ENCODE measurements at places on chromosomes 2 and 18.

DNA sequence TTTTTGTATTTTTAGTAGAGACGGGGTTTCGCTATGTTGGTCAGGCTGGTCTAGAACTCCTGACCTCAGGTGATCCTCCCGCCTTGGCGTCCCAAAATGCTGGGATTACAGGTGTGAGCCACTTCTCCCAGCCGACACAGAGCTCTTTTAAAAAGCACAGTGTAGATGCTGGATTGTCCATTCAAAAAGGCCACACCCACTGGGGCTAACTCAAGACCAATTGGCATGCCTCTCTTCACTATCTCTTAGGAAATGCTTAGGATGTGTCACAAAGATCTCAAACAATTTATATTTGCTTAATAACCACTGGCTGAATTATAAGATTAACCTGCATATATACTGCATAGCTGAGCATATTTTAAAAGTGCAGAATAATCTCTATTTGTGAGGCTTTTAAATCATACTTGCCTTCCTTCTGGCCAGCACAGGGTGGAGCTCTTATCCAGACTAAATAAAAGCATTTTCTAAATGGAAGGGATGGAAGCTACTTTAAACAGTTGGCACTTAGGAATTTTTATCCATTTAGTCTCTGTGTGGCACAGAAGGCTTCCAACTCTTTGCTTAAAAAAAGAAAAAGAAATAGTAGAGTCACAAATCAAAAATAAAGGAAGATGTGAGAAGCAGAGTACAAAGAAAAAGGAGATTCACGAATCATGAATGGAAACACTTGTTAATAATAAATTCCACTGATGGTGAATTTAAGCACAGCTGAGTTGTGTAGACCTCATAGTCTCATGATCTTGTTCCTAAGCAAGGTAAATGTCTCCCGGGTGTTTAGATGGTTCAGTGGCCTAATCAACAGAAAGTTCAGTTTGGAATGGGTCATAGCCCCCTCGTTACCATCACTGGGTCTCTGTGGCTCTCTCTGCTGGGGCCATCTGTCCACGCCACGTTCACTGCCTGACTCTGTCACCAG lies 22.4 kb downstream of the CRYGD start:
- DNase-seq: peak; percentile 47

DNA sequence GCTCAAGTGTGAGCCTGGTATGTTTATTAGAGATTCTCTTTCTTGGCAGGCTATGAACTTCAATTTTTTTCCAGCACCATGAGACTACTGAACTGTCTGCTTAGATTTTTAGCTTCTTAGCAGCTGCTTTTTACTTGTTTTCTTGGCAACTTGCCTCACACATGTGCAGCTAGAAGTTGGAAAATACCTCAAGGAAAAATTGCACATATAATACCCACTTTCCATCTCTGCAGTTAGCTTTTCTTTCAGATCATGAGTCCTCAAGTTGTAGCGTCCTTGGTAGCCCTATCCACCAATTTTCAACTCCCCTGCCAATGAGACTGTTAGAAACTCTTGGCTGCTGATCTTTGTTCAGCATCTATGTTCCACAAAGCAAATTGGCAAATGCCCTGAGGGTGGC lies 302.1 kb downstream of the HRH4 start:
- DNase-seq: peak; percentile 31

- no peak for DNase-seq
These were observed 203.3 kb upstream of the SPOPL start for GRCh38 chr2:138298120-138298814.

DNA sequence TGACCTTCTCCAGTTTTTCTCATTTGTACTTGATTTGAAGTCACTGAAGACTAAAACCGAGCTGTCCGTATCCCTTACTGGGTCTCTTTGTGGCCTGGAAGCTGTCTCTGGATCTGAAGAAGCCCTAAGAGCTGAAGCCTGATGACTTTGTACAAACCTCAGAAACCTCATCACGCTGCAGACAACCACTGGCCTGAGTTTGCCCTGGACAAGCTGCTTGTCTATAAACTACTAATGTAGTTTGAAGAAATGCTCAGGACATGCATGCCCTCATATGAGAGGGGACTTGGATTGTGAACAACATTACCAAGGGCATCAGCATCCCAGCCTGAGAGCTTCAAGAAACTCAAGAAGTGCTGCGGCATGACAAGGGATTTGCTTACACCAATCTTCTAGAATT lies 79.3 kb upstream of the CBLN2 start:
- DNase-seq: no peak

- DNase-seq: no peak
These were observed 116.5 kb upstream of the REG3G start for GRCh38 chr2:78908973-78909372.

GRCh38 chr18:25453556-25454269 lies 101.7 kb upstream of the ZNF521 start:
- peak; percentile 80 for DNase-seq

- peak; percentile 66 for DNase-seq
These were observed 207.2 kb downstream of the LRP1B start for GRCh38 chr2:141923657-141924056.

DNA sequence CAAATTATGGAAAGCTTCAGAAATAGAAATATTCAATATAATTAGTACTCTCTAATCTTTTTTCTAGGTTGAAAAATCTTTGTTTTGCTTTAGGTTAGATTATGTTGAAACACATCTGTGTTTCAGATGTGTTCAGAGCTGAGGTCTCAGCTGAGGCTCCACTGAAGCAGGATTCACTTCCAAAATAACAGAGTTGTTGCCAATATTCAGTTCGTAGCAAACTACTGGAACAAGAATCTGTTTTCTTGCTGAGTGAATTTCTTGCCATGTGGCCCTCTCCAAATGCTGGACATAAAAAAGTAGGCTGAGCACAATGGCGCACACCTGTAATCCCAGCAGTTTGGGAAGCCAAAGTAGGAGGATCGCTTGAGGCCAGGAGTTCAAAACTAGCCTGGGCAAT lies 8.7 kb downstream of the PHOSPHO2 start:
- DNase-seq: no peak

GRCh38 chr2:177265824-177266817 lies 1.6 kb upstream of the NFE2L2 start:
- peak; percentile 42 for DNase-seq

DNA sequence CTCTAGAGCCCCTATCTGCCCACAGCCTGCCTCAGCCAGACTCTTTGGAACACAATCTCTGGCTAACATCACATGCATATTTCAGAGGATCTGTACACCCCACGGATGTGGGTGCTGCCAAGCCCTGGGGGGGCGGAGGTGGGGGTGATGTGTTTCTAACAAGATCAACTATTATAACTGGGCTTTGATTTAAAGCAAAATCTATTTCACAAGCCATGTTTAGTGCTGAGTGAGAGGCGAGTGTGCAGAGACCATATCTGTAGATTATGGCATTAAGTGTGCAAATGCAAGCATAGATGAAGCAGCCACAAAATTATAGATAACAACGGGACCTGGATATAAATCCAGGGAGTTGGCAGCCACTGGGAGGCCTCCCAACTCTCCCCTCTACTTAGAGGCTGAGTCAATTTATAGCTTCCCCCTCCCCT lies 135.8 kb upstream of the SMAD2 start:
- DNase-seq: no peak

- no peak for DNase-seq
These were observed 63.3 kb upstream of the NEDD4L start for GRCh38 chr18:57980573-57981307.
